ENCODE measurements at places on chromosomes 3 and 15. TPM values are rescaled to one million over a fixed set of nuclear protein-coding genes. Genes with fewer than 3 reads are reported as not detected.

Gene FRMD4B
- 38.7 TPM for total RNA-seq

Gene ZIC4
- total RNA-seq, result not detected

Gene SATB1
- total RNA-seq, result 37.1 TPM

DNA sequence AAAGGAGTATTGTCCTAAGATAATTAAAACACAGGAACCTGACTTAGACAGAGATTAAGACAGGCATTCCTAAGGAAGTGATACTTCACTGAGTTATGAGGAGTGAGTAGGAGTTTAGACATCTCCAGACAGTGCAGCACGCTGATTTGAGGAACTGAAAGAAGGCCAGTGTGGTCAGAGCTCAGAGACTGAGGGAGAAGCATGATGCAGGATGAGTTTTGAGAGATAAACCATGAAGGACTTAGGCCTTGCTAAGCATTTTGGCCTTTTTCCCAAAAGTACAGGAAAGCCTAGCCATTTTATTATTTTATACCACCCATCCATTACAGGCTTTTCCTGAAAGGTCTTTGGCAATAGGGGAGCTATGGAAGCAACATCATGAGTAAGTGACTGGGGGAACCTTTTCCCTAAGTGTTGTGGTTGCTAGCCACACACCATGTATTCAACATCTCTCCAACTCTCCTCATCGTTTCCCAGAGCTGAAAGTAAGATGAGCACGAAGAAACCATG, 375.6 kb upstream of the TPRG1 start:
- no peak for DNase-seq
- H3K36me3 ChIP-seq, result peaks cover 14% of the 10 kb centered on the region
- no peak overlapping the region for H3K4me3 ChIP-seq

GRCh38 chr3:159030886-159031679, 229.2 kb downstream of the MFSD1 start:
- no peaks in the 10 kb centered on the region for H3K4me1 ChIP-seq
- no peak for DNase-seq
- H3K27me3 ChIP-seq, result peaks cover 7% of the 10 kb centered on the region

DNA sequence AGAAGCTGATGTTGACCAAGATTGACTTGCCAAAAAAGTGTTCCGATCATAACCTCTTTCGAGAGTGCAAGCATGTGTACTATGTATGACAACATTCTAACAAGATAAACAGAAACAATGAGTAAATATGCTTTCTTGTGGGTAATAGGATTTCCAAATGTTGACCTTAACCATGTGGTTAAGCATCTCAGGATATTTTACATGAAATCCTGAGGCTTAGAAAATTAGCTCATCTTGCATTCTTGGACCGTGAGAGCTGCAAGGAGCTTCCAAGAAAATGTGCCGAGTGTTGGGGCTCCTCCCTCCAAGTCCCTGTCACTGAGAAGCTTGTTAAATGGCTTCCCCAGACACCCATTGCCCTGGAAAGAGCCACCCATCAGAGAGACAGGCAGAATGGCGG, 50.1 kb downstream of the C3orf20 start:
- H3K27ac ChIP-seq, result no peak overlapping the region
- DNase-seq, result no peak
- no peaks in the 10 kb centered on the region for H3K36me3 ChIP-seq
- H3K4me3 ChIP-seq, result no peak overlapping the region

DNA sequence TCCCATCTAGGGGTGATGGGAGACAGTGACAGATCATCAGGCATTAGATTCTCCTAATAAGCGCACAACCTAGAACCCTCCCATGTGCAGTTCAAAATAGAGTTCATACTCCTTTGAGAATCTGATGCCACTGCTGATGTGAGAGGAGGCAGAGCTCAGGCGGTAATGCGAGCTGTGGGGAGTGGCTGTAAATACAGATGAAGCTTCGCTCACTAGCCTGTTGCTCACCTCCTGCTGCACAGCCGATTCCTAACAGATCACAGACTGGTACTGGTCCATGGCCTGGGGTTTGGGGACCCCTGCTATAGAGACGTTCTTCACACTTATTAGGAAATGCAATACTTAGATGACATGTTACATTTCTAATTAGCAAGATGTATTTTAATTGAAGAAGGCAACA, 154.4 kb downstream of the CBLB start:
- DNase-seq, result no peak
- no peak overlapping the region for H3K27ac ChIP-seq
- H3K4me3 ChIP-seq, result no peak overlapping the region
- H3K27me3 ChIP-seq, result no peaks in the 10 kb centered on the region
- peaks cover 51% of the 10 kb centered on the region for H3K36me3 ChIP-seq

DNA sequence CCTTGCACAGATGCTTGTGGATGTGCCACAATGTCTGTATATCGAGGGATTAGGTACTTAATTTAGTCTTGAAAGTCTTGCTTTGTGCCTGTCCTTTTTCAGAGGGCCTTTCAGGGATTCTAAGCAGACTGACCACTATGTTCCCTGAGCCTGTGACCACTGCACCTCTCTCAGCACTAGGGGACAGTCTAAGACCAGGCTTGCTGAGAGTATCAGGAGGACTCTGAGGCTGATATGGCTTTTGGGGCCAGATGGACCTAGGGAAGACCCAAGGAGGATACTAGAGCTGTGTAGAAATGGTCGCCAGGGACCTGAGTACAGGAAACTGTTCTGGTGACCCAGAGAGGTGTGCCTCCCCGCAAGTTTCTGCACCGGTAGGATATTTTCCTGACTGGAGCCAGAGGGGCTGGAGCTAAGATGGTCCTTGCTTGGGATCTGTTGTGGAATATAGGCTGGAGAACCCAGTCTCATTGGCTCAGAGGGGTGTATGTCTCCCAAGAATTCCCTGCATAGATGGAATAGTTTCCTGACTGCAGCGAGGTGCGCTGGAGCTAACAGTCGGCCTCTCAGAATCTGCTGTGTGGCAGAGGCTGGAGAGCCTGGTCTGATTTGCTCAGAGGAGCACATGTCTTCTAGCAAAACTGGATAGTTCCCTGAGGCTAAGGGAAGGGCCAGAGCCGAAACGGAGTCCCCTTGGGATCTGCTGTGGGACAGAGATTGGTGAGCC, 213.2 kb upstream of the DCBLD2 start:
- no peak overlapping the region for H3K4me3 ChIP-seq
- no peaks in the 10 kb centered on the region for H3K4me1 ChIP-seq

GRCh38 chr15:74525309-74525708, 15.7 kb upstream of the ARID3B start:
- H3K27me3 ChIP-seq, result no peaks in the 10 kb centered on the region
- no peak for DNase-seq
- no peak overlapping the region for H3K27ac ChIP-seq
- H3K36me3 ChIP-seq, result no peaks in the 10 kb centered on the region
- no peaks in the 10 kb centered on the region for H3K4me1 ChIP-seq
- no peak overlapping the region for H3K4me3 ChIP-seq

GRCh38 chr15:34109797-34110663, 8.1 kb downstream of the PGBD4 start:
- no peaks in the 10 kb centered on the region for H3K4me1 ChIP-seq
- H3K36me3 ChIP-seq, result no peaks in the 10 kb centered on the region
- DNase-seq, result no peak

DNA sequence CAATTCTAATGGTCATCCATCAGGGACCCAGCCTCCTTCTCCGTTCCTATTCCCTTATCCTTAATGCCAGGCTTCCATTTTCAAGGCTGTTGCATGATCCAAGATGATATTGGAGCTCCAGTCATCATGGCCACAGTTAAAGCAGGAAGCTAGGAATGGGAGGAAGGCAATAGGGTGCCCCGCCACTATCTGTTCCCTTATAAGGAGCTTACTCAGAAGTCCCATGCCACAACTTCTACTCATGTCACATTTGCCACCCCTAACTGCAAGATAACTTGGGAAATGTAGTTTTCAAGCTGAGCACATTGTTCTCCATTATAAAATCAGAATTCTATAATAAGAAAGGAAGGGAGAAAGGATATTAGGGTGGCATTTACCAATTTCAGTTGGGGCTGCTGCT, 38.6 kb upstream of the SPSB4 start:
- H3K27me3 ChIP-seq, result peaks cover 10% of the 10 kb centered on the region
- H3K4me3 ChIP-seq, result no peak overlapping the region
- H3K4me1 ChIP-seq, result peaks cover 10% of the 10 kb centered on the region

GRCh38 chr3:49644684-49645083, 29.5 kb upstream of the APEH start:
- no peaks in the 10 kb centered on the region for H3K27me3 ChIP-seq
- no peaks in the 10 kb centered on the region for H3K4me1 ChIP-seq
- no peak for DNase-seq
- H3K36me3 ChIP-seq, result no peaks in the 10 kb centered on the region
